ENCODE measurements at places on chromosomes 11 and 22.

DNA sequence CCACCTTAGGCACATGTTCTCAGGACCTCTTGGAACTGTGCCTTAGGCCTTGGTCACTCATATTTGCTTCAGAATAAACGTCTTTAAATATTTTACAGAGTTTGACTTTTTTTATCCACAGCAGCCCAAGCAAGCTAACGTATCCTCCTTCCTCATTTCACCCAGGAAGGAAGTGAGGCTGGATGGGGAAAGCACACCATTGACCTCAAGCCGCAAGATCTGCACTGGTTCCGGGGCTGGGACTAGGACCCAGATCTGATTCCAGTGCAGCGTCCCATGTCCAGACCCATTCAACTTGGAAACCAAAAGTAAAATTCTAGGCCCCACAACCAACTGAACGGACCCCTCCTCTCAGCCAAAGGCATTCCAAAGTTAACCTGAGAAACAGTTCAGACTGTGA is 2.4 kb upstream of the LGALS12 start:
- DNase-seq, result no peak

GRCh38 chr22:35043252-35043933 is 22.6 kb upstream of the ISX start:
- DNase-seq, result no peak

DNA sequence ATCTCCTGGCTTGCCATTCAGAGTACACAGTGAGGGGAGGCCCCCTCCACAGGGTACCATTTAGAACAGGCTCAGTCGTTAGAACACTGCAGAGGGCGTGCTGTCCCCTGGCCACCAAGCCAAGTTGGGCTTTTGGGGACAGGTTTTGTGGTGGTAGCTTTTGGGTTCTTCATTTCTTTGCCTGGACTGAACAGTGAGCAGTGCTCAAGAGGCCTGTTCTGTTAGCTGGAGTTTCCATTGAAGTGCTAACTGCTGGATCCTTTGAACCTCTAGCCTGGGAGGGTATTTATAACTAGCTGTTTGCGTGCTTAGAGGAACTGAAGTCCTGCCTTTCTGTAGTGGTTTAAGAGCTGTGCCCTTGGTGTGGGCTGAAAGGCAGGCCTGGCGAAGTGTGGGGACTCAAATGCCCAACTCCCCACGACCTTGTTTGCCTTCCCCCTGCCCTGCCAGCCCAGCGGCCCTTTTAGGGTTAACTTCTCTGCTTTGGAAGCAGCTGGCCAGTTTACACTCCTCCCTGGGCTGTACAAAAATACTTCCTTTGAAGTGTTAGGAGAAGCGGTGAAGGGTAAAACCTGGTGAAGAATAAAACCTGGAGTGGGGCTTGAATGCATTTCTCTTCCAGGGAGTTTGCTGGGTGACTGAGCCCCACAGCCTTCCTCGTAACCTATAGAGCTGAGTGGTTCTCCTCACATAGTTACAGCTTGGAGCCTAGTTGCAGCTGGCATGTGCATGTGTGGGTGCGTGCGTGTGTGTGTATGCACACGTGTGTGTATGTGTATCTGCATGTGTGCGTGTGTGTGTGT is 34.6 kb downstream of the ZNRF3 start:
- DNase-seq, result no peak

DNA sequence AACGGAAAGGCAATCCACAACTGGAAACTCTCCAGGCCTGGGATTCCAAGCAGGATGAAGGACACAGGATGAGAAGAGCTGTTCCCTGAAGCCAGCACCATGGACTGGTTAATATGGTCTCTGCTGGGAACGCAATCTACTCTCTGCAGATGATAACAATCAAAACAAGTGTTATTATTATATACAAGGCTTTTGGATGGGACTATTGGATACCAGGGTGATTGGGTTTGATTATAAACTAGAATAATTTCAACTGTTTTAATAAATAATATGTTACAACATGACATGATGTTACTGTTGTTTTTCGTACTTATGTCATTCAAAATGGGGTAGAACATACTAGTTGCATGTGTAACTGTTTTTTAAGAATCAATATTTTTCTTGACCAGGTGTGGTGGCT is at the start of gene OR52R1:
Gene OR52R1, minus strand, starts transcription at position 101 of the 400 bp plus-strand sequence. Its CDS starts 0 bp downstream, at position 101.
- DNase-seq, result no peak

DNA sequence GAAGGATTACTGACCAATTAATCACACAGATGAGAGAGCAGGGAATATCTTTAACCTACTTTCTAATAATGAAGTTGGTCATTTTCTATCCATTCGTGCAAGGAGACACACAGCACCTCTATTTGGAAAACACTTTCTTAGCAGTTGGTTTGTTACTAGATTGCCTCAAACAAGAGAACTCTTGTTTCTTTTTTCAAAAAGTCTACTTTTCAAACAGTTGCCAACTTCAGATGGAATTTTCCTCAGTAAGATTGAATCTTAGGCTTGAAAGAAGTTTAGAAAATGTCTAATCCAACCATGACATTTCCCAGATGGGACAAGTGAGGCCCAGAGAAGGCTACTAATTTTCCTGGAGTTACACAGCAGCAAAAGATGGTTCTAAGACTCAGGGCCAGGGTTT is 42.4 kb upstream of the SMTN start:
- no peak for DNase-seq

DNA sequence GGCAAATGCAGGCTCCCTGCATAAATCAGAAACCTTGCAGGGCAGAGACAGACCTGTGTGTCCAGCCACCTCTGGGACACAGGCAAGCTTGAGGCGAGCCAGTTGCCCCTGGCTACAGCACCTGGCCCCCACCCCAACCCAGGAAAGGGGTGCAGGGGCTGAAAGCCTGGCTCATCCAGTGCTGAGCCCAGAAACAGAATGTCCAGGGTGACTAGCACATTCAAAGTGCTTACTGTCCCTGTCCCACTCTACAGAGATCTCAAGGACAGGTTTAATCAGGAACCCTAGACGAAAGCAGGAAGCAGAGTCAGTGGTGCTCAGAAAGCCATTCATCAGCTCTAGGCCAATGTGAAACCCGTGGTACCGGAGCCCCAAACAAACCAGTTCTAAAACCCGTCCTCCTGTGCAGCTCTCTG is 31.9 kb downstream of the PLEKHA7 start:
- DNase-seq, result no peak
